ENCODE measurements at places on chromosomes 2 and 18.

- DNase-seq: no peak
These were observed 268.7 kb upstream of the SETBP1 start for GRCh38 chr18:44411976-44412375.

DNA sequence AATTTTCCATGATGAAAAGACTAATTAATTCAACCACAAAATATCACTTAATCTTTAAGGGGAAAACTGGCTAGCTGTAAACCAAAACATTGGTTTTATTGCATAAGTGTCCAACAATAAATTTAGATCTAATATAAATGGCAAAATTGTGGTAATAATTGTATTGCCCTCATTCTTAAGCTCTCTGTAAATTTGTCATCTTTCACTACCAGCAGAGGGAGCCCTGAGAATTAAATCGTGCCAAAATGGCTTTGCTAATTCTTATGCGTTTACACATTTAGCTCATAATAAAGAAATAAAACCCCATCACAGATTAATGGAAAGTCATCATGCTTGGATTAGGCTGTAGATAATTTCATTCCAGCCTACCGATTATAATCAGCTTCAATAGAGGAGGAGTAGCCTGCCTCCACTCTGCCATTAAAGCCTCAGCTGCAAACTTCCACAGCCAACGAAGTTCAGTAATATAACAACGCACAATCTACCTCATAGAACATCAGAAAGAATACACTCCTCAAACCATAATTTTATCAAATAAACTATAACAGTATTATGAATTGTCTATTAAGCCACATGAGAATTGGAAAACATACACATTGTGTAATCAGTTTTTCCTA, 70.0 kb upstream of the ATP5MC3 start:
- DNase-seq: no peak

DNA sequence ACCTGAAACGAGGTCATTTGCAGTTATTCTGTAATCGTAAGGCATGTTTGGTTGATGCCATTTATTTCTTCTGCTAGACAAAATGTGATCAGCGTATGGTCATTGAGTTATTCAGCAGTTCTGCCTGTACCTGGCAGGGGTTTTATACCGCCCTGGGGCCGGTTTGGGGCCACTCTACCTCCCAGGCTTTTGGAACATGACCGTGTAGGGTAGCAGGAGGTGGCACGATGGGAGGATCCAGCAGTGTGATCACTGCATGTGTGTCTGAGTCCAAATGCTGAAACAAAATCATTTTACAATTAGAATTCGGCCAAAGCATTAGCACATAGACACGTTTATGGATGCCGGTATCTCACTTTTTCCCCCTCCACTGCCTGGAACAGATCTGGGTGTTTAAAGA, 26.7 kb downstream of the LPIN1 start:
- DNase-seq: no peak

DNA sequence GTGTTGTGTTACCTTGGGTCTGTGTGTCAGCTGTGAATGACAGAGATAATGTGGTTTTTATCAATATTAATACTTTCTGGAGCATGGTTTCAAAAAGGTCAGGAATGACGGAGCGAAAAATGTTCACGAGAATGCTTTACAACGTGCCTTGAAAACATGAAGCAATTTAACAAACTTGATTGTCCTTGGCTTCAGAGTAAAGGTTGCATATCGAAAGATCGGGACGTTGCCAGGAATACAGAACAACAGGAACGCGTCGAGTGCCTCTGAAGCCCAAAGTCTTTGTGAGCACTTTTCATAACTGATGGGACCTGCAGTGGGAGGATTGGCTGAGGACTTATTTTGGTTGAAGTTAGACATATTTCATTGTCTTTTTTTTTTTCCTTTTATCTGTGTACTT, 206.1 kb downstream of the ZNF407 start:
- DNase-seq: no peak

GRCh38 chr2:219615036-219615435, 12.4 kb upstream of the SLC4A3 start:
- DNase-seq: no peak

- no peak for DNase-seq
These were observed 693.9 kb upstream of the ID2 start for GRCh38 chr2:7987992-7988391.

- DNase-seq: no peak
These were observed 18.9 kb downstream of the STON1 start for GRCh38 chr2:48548840-48549239.

- no peak for DNase-seq
These were observed 10.6 kb upstream of the SNORC start for GRCh38 chr2:232859385-232859916.

GRCh38 chr2:186570604-186571003, 19.3 kb upstream of the ITGAV start:
- no peak for DNase-seq

- no peak for DNase-seq
These were observed 44.3 kb upstream of the ZBTB7C start for GRCh38 chr18:48453330-48454066.

Data from activated naive CD8-positive, alpha-beta T cell treated with anti-CD3 and anti-CD28 coated beads, Interleukin-2, amount 50 U/mL, for 16 hours (primary cell).